ENCODE measurements at places on chromosomes 6 and 20.
A peak's percentile ranks its signal among the peaks of the same experiment; 100 is the strongest.

- no peak overlapping the region for H3K4me3 ChIP-seq
- H3K36me3 ChIP-seq: peaks cover 93% of the 10 kb centered on the region
- peak overlapping the region; percentile 23 for H3K27ac ChIP-seq
- no peaks in the 10 kb centered on the region for H3K27me3 ChIP-seq
- H3K4me1 ChIP-seq: peaks cover 47% of the 10 kb centered on the region
Measured at GRCh38 chr6:39206250-39206721, 23.0 kb downstream of the KCNK5 start.

GRCh38 chr6:169858293-169858934, 107.0 kb downstream of the ERMARD start:
- H3K36me3 ChIP-seq: no peaks in the 10 kb centered on the region
- peaks cover 64% of the 10 kb centered on the region for H3K27me3 ChIP-seq
- DNase-seq: no peak
- no peaks in the 10 kb centered on the region for H3K4me1 ChIP-seq
- H3K4me3 ChIP-seq: no peak overlapping the region
- H3K27ac ChIP-seq: no peak overlapping the region

- H3K27ac ChIP-seq: no peak overlapping the region
- DNase-seq: no peak
- no peaks in the 10 kb centered on the region for H3K4me1 ChIP-seq
Measured at GRCh38 chr6:131387562-131388447, 185.2 kb upstream of the ARG1 start.

DNA sequence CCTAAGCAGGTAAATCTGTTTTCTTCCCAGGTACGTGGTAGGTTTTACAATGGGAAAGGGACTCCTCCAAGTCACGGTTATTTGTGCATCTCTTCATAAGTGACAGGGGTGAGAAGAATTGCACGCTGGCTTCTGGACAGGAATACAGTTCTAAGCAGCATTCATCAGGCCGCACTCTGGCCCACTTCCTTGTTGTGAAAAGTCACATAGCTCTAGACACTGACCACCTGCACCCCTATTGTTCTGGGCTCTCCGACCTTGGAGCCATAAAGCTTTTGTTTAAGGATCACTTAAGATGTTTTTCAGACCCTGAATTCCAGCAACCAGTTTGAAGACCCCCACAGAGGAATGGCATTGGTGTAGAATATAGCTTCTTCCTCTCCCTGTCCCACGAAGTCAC, 31.4 kb downstream of the RAMACL start:
- no peak for DNase-seq
- H3K4me3 ChIP-seq: no peak overlapping the region
- no peaks in the 10 kb centered on the region for H3K36me3 ChIP-seq
- H3K4me1 ChIP-seq: peaks cover 3% of the 10 kb centered on the region
- H3K27me3 ChIP-seq: peaks cover 37% of the 10 kb centered on the region
- H3K27ac ChIP-seq: no peak overlapping the region

GRCh38 chr6:119880840-119881239, 531.3 kb upstream of the MAN1A1 start:
- H3K27me3 ChIP-seq: no peaks in the 10 kb centered on the region
- DNase-seq: no peak
- H3K27ac ChIP-seq: no peak overlapping the region

DNA sequence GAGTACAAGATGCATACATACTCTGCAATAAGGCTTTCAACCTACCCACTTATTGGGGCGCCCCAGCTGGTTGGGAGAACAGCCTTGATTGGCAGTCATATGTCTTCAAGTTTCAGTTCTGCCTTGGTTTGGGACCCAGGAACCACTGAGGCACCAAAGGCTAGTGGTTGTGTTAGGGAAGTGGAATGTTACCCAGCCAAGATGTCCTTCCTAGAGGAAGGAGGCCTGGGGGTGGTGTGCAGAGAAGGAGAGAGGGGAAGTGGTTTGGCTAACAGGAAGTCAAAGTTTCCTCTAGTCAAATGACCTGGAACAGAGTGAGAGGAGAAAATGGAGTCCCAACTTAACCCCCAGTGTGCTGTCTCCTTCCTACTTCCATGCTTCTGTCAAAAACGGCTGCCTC, 59.4 kb downstream of the CD164 start:
- H3K27ac ChIP-seq: no peak overlapping the region
- no peak overlapping the region for H3K4me3 ChIP-seq
- DNase-seq: no peak

GRCh38 chr20:59925899-59926298, 7.5 kb downstream of the SYCP2 start:
- no peaks in the 10 kb centered on the region for H3K27me3 ChIP-seq
- no peak for DNase-seq
- no peak overlapping the region for H3K27ac ChIP-seq
- no peaks in the 10 kb centered on the region for H3K36me3 ChIP-seq
- H3K4me3 ChIP-seq: no peak overlapping the region
- H3K4me1 ChIP-seq: no peaks in the 10 kb centered on the region

- peaks cover 3% of the 10 kb centered on the region for H3K36me3 ChIP-seq
- H3K27me3 ChIP-seq: no peaks in the 10 kb centered on the region
- no peak overlapping the region for H3K4me3 ChIP-seq
- no peak for DNase-seq
- H3K4me1 ChIP-seq: no peaks in the 10 kb centered on the region
- no peak overlapping the region for H3K27ac ChIP-seq
Measured at GRCh38 chr6:98932381-98932780, 15.4 kb downstream of the FBXL4 start.

GRCh38 chr20:4985658-4986057, 15.7 kb downstream of the SLC23A2 start:
- H3K4me3 ChIP-seq: no peak overlapping the region
- H3K27ac ChIP-seq: no peak overlapping the region
- H3K4me1 ChIP-seq: no peaks in the 10 kb centered on the region
- no peaks in the 10 kb centered on the region for H3K36me3 ChIP-seq

- H3K27me3 ChIP-seq: no peaks in the 10 kb centered on the region
- no peaks in the 10 kb centered on the region for H3K4me1 ChIP-seq
- no peak overlapping the region for H3K27ac ChIP-seq
- H3K36me3 ChIP-seq: no peaks in the 10 kb centered on the region
- H3K4me3 ChIP-seq: no peak overlapping the region
Measured at GRCh38 chr6:165266191-165266590, 43.2 kb downstream of the C6orf118 start.

GRCh38 chr20:63765082-63765873, 25.7 kb downstream of the SLC2A4RG start:
- peaks cover 5% of the 10 kb centered on the region for H3K4me1 ChIP-seq
- DNase-seq: no peak

GRCh38 chr6:70669133-70669532, 1.4 kb downstream of the SMAP1 start:
- no peaks in the 10 kb centered on the region for H3K36me3 ChIP-seq
- peaks cover 12% of the 10 kb centered on the region for H3K4me1 ChIP-seq

All from K562 (cell line).